Stimulated activated CD4-positive, alpha-beta T cell treated with anti-CD3 and anti-CD28 coated beads, Interleukin-4, amount 100 ng/mL, for 1 hour (primary cell): ENCODE measurements at places on chromosomes 3 and 15.

- no peak for DNase-seq
Observed at GRCh38 chr15:45523166-45523460, 558 bp upstream of the SLC30A4 start.

DNA sequence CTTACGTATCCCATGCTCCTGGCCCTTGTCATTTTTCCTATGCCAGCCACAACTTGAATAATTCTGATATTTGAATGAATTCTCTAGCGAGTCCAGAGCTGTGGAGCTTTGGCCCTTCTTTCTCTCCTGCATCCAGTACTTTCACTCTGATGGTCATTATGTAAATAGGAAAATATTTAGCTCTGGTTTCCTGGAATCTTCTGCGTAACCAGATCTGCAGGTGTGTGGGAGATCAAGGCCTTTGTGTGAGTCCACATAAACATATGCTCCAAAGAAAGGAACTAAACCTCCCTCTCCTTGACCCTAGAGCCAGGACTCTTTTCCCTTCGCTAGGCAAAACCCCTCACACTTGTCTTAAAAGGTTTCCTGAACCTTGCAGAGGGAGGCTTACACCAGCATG, 132.5 kb upstream of the THBS1 start:
- no peak for DNase-seq

DNA sequence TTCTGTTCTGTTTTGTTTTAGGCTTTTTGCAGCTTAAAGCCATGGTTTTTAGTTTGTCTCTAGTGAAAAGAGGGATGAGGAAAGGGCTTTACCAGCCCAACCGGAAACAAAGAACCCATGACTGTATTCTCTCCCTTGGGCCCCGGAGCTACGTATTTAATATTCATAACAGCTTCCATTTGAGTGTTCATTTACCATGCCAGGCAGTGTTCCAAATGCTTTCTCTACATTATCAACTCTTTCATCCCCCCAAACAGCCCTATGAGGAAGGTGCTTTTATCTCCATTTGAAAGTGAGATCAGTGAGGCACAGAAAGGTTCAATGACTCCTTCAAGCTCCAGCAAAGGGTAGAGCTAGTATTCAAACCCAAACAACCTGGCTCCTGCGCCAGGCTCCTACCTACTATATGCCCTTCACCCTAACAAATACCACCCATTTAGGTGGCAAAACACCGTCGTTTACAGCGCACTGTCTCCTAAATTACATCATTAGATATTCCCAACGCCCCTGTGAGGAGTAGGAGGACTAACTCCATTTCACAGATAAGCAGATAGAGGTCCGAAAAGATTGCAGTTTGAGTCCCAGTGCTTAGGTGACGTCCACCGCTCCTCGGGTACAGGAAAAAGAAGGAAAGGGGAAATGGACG, 27.9 kb downstream of the GTPBP8 start:
- no peak for DNase-seq

DNA sequence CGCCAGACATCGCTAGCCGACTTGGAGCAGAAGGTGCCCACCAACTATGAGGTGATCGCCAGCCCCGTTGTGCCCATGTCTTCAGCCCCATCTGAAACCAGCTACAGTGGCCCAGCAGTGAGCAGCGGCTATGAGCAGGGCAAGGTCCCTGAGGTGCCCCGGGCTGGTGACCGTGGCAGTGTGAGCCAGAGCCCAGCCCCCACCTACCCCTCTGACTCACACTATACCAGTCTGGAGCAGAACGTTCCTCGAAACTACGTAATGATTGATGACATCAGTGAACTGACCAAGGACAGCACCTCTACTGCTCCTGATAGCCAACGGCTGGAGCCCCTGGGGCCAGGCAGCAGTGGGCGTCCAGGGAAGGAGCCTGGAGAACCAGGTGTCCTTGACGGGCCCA, 12.9 kb upstream of the APEH start:
- no peak for DNase-seq

GRCh38 chr3:25665315-25666280, 891 bp upstream of the TOP2B start:
- no peak for DNase-seq

DNA sequence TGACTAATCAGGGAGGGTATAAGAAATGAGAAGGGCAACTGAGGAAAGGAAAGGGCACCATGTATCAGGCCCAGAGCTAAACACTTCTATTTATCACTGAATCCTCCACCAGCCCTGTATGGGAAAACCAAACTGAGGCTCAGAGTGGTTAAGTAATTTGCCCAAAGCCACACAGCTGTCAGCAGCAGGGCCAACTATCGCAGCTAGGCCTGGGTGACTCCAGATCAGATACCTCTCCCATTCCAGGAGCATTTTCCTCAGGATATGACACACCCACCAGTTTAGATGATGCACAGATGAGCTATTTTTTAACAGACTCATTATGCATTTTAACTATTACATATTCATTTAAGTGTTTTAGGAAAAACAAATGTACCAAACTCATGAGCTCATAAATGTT, 14.5 kb downstream of the NUP210 start:
- DNase-seq, result no peak

DNA sequence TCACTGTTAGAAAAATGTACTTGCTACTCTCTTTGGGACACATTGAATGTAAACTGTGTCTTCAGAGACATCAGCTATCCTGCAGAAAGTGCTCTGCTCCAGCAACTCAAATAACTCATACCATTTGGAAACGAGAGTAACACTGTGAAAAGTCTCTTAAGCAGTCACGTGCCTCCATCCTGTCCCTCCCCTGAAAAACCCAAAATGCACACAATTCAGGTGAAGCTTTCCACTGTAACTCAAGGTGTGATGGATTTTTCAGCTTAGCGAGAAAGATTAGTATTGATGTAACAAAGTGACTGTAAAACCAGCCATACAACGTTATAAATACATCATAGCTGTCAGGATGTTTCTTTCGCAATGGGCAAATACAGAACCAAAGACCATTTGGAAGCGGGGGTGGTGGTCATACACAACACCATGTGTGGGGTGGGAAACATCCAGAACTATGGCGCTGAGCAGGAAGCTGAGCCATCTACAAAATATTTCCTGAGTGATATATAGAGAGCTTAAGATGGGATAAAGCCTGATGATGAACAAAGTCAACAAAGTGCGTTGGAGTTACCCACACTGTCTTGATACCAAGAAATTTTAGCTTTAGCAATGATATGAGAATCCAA, 332.3 kb downstream of the FOXP1 start:
- no peak for DNase-seq

GRCh38 chr3:71064291-71064955, 519.1 kb downstream of the FOXP1 start:
- DNase-seq, result peak; percentile 61

DNA sequence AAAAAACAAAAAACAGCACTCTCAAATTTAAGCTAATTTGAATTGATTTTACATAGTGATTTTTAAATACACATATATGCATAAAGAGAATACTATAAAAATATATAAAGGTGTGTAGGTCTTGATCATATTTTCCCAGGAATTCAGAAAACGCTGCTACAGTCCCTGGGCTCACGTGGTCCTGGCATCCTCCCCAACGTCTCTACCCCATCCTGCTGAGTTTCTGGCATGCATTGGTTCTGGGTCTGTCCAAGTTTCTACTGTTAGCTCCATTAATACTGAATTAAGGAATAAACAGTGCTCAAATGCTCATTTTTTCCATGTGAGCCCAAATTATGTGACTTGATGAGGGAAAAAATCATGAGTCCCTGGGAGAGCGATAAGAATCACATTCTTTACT, 32.7 kb upstream of the LAMP3 start:
- DNase-seq, result no peak

DNA sequence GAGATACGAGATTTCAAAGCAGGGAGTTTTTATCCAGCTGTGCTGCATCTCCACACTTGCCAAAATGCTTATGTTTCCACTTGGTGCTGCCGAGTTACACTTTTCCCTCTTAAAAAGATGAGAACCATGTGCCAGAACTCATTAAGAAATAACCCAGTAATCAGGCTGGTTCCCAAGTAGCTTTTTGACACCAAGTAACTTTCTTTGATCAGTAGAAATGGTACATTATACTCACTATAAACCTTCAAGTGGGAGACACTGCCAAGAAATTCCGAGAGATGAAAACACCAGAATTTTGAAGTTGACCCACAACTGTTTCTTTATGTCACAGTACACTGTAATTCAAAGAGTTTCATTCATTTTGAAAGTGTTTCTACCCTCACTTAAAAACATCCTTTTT, 164.6 kb upstream of the CCDC54 start:
- no peak for DNase-seq

GRCh38 chr3:197431346-197431910, 124.3 kb downstream of the BDH1 start:
- DNase-seq, result no peak

DNA sequence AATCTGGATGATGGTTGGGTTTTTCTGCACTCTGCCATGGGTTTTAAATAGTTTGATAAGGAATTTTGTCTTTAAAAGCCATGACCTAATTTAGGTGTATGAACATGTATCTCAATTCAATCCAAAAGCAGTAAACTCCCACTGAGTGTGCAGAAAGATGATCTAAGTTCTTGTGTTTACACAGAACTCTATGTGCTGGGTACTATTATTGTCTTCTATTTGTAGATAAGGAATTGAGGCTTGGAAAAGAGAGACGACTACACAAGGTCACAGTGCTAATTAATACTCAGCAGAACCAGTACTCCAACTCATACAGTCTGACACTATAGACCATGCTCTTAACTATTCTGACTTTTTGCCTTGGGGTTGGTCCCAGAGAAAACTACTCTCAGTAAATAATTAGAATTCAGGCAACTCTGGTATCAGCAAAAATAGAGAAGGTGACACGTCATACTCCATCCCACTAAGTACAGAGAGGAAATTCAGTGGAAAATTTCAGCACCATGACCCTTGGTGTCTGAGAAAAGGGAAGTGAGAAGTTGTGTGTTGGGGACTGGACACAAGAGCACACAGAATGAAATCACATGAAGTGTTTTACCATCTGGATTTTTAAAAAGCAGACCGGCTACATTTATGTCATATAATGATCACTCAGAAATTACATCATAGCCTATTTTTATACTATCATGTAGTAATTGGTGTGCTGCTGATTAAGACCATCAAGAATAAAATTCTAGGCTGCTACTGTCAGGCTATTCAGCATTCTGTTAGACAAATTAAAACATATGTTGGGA, 18.3 kb upstream of the MYH15 start:
- DNase-seq, result no peak

GRCh38 chr3:172868582-172869200, 118.2 kb downstream of the ECT2 start:
- DNase-seq, result no peak

GRCh38 chr15:98282656-98283332, 322.3 kb downstream of the ARRDC4 start:
- DNase-seq, result no peak

DNA sequence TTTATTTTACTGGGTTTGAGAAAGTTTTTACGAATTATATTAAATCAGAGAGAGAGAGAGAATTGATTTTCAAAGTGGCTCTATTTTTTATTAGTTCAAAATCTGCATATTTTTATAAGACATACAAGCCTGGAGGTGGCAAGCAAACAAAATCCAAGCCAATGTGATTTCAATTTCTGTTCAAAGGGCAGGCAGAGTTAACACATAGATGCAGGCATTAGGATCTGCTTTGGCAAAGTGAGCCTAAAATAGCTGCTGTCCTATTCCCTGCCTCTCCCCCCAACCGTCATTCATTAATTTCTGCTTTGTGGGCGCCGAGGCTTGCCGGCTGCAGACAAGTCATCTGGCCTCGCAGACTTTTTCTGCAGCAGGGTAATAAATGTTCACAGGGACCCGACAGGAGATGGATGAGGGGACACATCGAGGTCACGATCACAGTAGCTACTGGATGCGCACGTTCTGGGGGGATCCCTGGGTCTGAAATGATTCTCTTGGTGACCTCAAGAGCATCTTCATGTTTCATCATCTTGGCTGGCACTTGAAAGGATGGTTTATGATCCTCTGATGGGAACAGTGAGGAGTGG, 123.9 kb upstream of the SLC6A11 start:
- DNase-seq, result no peak

- DNase-seq, result no peak
Observed at GRCh38 chr15:95739131-95739530, 591.4 kb upstream of the NR2F2 start.

DNA sequence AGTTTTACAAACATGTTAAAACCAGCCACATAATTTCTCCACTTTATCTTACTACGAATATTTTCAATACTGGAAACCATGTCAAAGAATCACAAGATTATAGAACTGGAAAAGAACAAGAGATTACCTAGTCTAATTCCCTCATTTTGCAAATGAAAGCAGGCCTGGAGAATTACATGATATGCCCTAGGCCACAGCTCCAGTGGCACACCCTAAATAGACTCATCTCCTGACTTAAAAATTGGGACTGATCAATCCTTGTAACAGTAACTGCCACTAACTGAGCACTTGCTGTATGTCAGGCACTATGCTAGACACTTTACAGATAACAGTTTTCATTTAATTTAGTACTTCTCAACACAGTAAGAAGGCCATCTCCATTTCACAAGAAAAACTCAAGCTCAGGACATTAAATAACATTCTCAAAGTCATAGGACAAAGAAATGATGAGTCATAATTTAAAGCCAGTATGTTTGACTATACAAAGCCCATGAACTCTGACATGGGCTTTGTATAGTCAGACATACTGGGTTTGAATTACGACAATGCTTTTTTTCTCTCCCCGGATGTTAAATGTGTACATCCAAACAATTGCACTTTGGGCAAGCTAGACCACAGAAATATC, 9.4 kb downstream of the IGSF11 start:
- no peak for DNase-seq

DNA sequence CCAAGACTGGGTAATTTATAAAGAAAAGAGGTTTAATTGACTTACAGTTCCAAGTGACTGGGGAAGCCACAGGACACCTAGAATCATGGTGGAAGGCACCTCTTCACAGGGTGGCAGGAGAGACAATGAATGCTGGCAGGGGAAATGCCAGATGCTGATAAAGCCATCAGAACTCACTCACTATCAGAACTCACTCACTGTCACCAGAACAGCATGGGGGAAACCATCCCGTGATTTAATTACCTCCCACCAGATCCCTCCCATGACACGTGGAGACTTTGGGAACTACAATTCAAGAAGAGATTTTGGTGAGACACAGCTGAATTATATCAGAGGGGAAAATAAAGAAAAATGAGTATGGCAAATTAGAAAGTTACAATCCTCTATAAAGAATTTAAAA, 310.9 kb downstream of the BCHE start:
- no peak for DNase-seq

- DNase-seq, result no peak
Observed at GRCh38 chr3:163891771-163892170, 1186.5 kb downstream of the SI start.
